ENCODE measurements at places on chromosomes 6 and 20.

DNA sequence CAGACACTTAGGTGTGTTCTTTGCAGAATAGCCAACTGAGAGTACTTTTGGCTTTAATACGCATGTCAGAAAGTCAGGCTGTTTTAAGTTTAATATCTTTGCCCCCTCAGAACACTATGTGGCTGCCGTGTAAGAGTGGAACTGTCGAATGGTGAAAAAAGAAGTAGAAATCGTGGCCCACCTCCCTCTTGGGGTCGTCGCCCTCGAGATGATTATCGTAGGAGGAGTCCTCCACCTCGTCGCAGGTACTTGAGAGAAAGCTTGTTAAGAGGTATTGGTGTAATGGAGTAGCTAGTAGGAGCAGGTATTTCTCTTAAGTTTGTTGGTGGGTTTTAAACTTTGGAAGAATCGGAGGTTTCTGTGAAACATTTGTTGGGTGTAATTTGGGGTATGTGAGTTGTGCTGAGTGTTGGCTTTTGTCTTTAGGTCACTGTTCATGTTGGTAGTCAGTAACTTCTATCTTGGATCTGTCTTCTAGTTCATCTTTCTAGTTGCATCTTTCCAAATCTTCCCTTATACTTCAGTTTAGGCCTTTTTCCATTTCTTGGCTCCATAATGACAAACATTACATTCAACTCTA lies 4.7 kb downstream of the SRSF3 start:
- no peak for DNase-seq

GRCh38 chr6:67606906-67607828 lies 1027.9 kb upstream of the ADGRB3 start:
- no peak for DNase-seq

GRCh38 chr6:484086-484745 lies 92.7 kb downstream of the IRF4 start:
- no peak for DNase-seq

- no peak for DNase-seq
These were observed 111.2 kb upstream of the SAMD5 start for GRCh38 chr6:147397306-147397705.

DNA sequence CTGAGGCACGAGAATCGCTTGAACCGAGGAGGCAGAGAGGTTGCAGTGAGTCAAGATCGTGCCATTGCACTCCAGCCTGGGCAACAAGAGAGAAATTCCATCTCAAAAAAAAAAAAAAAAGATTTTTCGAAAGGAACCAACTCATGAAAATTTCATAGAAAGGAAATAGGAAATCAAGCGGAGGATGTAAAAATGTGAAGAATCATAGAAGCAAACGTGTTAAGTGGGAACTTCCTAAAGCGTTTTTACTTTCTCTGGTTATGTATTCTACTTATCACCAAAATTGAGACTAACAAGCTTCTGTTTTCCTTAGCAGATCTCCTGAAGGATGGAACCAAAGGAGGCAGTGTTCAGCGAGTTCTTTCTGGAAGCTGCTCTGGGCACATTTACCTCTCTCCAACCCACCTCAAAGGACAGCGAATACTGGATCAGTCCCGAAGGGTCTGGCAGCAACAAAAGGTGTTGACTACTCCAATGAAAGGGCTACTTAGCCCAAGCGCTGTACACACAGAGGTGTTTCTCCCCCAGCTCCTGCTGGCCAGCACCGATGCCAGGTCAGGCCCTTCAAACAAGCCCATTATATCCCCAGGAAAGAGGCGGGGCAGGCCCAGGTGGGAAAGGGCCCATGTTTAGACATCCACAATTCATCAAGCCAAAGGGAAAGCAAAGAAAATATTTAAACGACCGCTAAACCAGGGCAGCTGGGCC lies 327.5 kb upstream of the JARID2 start:
- no peak for DNase-seq

- no peak for DNase-seq
These were observed 45.2 kb downstream of the DPPA5 start for GRCh38 chr6:73308712-73309534.

DNA sequence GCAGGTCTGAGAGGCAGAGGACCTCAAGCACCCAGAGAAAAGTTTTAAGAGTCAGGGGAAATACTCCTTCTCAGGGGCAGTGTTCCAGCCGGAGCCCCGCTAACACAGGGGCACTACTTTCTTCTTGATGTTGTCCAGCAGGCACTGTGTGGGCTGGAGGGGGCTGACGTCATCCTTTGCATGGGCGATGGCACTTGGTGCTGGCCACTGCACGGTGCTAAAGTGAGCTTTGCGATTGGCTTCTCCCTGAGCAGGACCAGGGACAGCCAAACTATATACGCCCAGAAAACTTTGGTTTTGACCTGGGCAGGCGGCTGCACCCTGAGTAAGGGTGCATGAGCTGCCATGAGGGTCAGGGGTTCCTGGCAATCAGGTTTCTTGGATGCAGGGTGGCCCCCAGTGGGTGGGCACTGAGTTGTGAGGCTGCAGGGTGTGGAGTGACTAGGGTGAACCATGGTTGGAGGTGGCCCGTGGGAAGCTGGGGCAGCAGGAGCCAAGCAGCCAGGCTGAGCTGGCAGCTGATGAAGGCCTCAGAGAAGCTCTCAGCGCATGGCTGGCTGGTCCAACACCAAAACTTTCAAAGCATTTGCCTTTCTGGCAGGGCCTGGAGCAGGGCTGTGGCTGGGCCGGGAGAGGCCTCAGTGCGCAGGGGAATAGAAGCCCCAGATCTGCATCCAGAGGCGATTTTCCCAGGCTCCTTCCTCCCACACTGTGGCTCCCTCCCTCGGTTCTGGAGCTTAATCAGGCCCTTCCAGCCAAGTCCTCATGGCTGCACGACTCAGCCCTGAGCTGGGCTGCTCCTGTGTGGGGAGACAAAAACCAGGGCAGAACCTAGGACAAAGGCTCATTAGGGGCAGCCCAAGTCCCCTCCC lies 18.3 kb downstream of the MRPS18A start:
- no peak for DNase-seq

DNA sequence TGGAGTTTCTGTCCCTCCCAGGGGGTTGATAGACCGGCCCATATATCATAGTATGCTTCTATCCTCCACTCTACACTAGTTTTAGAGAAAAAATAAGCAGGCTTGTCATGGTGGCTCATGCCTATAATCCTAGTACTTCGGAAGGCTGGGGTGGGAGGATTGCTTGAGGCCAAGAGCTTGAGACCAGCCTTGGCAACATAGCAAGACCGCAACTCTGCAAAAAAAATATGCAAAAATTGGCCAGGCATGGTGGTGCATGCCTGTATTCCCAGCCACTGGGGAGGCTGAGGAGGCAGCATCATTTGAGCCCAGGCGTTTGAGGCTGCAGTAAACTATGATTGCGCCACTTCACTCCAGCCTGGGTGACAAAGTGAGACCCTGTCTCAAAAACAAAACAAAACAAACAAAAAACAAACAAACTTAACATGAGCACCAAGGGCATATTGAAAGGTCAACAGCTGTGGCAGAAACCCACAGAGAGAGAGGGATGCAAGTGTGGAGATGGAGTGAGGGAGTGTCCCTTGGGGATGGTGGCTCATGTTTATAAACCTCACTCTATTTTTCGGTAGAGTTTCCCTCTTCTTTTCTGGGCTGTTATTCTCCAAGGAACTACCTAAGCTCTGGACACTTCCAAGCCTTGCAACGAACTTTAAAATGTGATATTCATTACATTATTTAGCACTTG lies 24.1 kb downstream of the SLC24A3 start:
- DNase-seq: no peak

GRCh38 chr6:21634582-21634981 lies 41.0 kb downstream of the SOX4 start:
- DNase-seq: no peak

- no peak for DNase-seq
These were observed 8.8 kb upstream of the EDEM2 start for GRCh38 chr20:35155936-35156335.

- no peak for DNase-seq
These were observed 121.3 kb upstream of the PRSS16 start for GRCh38 chr6:27126046-27126814.

- DNase-seq: no peak
These were observed 5.3 kb upstream of the OSBPL2 start for GRCh38 chr20:62232770-62233645.

GRCh38 chr6:126633373-126633772 lies 293.5 kb downstream of the CENPW start:
- no peak for DNase-seq

DNA sequence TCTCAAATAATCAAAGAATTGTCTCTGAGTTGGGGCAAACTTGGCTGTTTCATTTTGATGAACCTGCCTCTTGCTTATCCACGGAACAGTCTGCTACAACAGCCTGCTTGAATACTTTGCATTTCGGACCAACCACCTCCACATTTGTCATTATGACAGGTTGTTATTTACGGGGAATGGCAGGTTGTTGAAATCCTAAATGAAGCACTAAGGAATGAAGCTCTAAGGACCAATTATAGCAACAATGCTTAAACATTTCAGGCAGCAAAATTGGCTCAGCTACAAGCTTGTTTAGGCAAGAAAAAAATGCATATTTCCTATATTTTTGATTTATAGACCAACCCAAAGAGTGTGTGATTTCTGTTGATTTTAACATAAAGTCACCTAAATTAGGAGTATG lies 84.5 kb downstream of the MAP3K7 start:
- no peak for DNase-seq

DNA sequence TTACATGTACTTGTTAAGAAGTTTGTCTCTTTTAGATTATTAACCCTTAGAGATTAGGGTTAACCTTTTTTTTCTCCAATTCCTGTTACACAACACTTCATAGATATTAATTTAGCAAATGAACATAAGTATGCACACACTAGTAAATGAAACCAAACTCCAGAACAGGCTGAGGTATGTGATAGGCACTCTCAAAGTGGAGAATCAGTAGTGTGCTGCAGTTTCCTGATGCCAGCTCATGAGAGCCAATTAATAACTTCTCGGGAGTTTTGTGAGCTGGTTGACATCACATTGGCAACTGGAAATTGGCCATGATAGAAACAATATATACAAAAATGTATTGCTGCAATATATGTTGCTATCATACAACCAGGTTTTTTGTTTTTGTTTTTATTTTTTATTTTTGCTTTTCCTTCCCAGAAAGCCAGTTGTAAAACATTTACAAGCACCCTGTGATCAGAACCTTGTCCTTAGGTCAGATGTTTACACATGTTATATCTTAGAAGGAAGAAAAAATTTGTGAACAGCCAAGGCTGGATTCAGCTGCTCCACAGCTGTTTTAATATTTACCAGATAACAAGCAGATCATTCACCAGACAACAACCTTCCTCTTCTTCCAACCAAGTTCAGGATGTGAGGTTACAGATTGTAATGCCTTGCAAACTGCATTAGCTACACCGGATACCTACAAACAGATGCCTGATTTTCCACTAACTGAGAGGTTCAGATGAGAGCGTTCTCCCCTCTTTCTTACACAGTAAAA lies 42.4 kb upstream of the ECHDC1 start:
- no peak for DNase-seq

DNA sequence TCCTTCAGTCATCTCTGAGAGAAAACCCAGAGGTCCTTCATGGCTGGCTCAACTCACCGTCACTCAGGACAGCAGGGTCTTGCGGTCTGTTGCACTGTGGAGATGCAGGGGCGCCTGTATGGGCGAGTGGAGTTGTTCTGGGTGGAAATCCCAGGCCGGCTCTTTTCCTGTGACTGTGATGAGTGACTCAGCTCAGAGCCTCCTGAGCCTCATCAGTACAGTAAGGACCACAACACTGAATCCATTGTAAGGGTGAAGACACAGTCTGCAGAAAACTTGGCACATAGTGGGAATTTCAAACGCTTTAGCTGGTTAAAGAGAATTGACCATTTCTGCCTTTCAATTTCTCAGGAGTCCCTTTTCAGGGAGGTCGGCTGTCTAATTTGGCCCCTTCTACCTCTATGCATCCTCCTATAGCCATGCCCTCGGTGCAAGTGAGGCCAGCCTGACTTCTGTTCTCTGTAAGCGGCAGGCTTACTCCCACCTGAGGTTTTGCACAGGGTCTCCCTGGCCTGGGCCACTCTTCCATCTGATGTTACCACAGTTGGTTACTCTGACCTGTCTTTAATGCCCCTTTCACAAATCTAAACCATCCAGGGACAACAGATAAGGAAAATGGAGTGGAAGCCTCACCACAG lies 35.5 kb upstream of the TBXT start:
- DNase-seq: no peak

DNA sequence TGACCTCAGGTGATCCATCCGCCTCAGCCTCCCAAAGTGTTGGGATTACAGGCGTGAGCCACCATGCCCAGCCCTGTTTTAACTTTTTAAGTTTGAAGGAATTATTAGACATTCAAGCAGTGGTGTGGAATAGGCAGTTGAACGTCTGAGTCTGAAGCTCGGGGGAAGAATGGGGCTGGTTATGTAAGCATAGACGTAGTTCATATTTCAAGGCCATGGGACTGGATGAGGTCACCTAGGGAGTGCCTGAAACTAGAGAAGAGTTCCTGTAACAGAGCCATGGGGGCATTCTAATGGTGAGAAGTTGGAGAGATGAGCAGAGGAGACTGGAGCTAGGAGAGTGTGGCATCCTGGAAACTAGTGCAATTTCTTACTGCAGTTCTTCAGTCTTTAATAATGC lies 6.4 kb downstream of the CDKAL1 start:
- DNase-seq: no peak

GRCh38 chr6:76684875-76685274 lies 612.4 kb upstream of the IMPG1 start:
- DNase-seq: no peak

GRCh38 chr6:113031591-113032238 lies 684.6 kb downstream of the RFPL4B start:
- DNase-seq: no peak

DNA sequence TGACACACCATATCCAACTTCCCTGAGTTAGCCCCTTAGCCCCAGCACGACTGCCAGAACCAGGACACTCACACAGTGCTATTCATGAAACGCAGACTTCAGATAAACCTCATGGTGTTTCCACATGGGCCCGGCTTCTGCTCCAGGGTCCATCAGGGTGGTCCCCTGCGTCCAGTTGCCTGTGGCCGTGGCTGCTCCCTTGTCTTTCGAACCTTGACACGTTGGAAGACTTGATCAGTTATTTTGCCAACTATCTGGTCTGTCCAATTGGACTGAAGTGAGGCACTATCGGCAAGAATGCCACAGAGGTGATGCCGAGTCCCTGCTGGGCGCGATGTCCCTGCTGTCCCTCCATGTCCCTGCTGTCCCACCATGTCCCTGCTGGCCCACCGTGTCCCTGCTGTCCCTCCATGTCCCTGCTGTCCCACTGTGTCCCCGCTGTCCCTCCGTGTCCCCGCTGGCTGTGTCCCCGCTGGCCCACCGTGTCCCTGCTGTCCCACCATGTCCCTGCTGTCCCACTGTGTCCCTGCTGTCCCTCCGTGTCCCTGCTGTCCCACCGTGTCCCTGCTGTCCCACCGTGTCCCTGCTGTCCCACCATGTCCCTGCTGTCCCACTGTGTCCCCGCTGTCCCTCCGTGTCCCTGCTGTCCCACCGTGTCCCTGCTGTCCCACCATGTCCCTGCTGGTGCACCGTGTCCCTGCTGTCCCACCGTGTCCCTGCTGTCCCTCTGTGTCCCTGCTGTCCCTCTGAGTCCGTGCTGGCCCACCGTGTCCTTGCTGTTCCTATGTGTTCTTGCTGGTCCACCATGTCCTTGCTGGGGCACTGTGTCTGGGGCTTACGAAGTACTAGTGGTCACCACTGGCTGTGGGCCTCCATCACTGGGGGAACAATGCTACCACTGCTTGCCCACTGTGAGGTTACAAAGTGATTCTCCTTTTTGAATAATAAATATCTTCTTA lies 251.4 kb downstream of the DLL1 start:
- no peak for DNase-seq

Data from CMK (cell line).